ENCODE measurements at places on chromosomes 1 and 21.

DNA sequence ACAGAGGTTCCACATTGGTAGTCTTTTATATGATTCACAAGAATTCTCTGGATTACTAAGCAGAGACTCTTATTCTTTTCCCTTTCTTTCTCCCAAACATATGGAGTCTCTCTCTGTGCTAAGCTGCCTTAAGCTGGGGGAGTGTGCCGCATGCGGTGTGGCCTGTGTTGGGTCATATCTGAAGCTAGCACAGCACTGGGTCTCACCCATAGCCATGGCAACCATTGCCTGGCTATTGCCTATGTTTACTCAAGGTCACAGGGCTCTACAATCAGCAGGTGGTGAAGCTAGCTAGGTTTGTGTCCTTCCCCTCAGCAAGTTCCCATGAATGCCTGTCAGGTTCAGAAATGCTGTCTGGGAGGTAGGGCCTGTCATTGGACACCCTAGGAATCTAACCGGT, 73.6 kb upstream of the ZRANB2 start:
- no peak for DNase-seq

DNA sequence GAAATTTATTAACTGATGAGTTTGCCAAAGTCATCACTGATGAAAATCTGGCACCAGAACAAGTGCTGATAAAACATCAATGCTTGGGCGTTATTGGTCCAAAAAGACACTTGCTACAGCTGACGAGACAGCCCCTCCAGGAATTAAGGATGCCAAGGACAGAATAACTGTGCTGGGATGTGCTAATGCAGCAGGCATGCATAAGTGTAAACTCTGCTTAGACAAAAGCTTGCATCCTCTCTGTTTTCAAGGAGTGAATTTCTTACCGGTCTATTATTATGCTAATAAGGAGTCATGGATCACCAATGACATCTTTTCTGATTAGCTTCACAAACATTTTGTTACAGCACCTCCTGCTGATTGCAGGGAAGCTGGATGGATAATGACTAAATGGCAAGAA, 402.0 kb downstream of the LTN1 start:
- no peak for DNase-seq

DNA sequence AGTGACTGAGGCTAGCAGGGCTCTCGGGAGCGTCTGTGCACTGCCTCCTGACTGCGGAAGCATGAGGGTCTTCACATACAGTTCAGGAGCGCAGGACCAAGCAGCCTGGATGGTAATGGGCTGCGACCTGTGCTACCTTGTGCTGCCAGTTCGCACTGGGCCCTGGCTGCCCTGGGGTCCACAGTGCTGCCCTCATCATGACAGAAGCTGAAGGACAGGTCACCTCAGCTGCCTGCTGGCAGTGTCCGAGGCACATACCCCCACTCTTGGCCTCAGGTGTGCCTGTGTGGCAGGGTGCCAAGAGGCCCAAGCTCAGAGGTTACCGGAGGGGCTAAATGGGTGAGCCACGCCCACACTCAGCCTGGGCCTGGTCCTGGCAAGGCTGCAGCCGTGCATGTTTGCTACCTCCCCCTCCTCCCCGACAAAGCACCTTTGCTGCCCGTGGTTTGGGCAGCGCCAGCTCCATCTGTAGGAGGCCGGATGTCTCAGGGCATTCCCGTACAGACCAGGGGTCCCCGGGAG, 4.4 kb downstream of the JMJD4 start:
- DNase-seq, result no peak

DNA sequence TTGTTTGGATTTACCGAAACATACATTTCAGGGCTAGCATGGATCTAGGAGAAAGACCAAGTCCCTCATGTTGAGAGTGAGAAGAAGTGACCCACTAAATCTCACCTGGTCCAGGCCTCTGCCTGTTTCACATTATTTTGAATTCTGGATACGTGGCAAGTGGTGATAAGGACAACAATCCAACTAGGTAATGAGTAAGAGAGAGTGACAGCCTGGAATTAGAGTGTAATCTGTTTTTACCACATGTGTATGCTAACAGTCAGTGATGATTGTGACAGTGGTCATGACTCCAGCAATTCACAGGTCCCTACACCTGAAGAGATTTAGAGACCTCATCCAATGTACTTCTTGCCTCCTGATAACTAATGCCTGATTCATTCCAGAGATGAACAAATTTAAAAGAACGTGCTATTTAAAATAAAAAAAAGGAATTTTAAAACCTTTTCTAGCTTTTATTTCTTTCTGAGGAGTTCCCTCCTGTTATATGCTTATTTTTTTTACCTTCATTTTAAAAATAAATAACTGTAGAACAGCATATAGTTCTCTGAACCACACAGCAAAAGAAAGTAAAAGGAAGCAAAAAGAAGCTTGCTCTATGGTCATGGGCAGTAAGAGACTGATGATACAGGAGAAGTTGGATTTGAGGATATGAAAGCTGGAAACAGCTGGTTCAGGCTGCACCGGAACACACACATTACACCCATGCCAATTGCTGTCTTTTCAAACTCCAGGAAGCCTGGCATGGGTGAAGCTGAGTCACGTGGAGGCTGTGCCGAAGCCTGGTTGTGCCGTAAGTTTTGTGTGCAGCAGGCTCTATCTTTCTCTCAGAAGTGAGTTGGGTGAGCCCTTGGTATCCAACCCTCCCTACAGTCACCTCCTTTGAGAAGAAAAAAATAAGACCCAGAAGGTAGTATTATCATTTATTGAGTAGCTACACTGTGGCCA, 14.7 kb downstream of the C1orf116 start:
- DNase-seq, result no peak

DNA sequence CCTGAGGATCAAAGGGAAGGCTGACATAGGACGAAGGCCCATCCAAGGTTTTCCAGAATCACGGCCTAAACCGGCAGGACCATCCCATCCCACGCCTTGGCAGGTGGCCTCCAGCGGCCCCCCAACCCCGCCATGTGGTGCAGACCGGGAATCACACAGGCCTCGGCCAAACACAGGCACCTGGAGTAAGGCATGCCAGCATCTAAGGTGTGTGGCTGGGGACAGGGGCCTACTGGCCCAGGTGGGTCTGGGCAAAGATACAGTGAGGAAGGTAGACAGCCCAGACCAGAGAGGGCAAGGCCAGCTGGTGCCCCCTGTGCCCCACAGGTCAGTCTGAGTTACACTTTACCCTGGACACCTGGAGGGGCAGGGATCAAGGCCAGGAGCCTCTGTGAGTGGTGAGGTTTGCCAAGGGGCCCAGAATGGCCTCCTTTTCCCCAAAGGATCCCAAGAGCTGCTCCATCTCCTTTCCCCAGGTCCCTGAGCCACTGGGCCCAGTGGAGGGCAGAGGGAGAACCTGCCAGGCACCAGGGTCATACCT, 12.7 kb upstream of the TAS1R2 start:
- DNase-seq, result no peak

GRCh38 chr1:42551180-42551579, 88.1 kb downstream of the CCDC30 start:
- DNase-seq, result no peak

DNA sequence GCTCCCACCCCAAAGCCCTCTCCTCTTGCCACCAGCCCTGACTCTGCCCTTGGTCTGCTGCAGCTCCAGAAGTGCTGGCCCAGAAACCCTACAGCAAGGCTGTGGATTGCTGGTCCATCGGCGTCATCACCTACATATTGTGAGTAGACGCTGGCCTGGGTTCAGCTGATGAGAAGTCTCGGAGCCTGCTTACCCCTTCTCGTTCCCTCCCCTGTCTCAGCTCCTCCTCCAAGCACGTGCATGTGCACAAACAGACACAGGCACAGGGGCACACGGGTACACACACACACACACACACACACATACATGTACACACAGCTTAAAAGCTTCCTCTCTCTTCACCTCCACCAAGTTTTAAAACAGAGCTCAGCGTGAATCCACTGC, 24.3 kb downstream of the CAMK1G start:
- no peak for DNase-seq

DNA sequence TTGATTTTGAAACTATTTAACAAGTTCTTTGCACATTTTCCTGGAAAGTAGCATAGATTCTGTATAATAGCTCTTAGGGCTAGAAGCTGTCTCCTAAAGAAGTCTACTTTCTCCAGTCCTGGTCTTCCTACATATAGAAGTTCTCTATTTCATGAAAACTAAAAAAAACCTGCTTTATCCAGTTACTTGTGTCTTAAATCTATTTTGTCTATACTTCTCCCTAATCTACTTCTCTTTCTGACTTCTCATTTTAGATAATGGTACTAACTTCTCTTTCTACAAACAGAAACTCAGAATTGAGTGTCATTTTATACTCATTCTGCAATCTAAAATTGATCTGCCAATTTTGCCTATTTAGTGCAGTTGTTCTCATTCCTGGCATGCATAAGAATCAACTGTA, 28.7 kb downstream of the PDE4B start:
- DNase-seq, result no peak

DNA sequence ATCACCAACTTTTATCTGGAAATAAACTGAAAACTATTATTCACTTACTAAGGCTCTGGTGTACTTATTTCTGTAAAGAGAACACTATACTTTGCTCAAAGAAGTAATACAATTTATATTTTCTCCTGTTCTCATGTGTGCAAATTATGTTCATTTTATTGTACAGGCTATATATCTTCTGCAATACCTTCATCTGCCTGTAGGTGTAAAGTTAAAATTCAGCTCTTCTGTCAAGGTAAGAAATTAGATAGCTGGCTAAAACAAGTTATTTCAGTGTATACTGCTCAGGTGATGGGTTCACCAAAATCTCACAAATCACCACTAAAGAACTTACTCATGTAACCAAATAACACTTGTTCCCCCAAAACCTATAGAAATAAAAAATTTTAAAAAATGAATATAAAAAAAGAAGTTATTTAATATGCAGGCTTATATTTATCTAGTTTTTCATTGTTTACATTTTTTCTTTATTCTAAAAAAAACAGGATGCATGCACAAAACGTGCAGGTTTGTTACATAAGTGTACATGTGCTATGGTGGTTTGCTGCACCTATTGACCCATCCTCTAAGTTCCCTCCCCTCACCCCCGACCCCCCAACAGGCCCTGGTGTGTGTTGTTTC, 81.5 kb downstream of the PTGER3 start:
- peak; percentile 11 for DNase-seq

Data from NCI-H526 treated with DMSO at 0.1 percent for 48 hours (cell line).